ENCODE measurements at places on chromosomes 2 and 18.
A peak's percentile ranks its signal among the peaks of the same experiment; 100 is the strongest.

DNA sequence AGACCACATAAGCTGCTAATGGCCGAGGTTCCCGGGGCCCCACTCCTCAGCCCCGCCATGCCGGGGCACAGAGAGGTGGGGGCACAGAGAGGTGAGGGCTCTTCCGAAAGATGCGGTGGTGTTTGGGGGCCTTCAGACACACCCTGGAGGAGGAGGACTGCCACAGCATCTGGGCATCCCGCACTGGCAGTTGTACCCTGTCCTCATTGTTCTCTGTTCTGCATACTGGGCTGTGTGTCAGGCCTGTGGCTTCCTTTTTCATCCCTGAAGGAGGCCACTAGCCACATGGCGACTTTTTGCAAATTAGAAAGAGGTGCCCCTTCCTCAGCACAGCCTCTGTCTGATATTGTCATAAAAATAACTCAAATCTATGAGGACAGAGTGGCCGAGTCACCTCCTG is 150.1 kb downstream of the CTIF start:
- DNase-seq, result no peak

- no peak for DNase-seq
Observed at GRCh38 chr2:8219631-8220355, 462.1 kb upstream of the ID2 start.

- no peak for DNase-seq
Observed at GRCh38 chr2:1748176-1748740, 3.9 kb upstream of the PXDN start.

- DNase-seq, result no peak
Observed at GRCh38 chr2:128577141-128577930, 258.7 kb upstream of the HS6ST1 start.

GRCh38 chr2:210546424-210547208 is 9.8 kb upstream of the CPS1 start:
- DNase-seq, result peak; percentile 5

- no peak for DNase-seq
Observed at GRCh38 chr2:144579556-144579955, 59.6 kb upstream of the ZEB2 start.

DNA sequence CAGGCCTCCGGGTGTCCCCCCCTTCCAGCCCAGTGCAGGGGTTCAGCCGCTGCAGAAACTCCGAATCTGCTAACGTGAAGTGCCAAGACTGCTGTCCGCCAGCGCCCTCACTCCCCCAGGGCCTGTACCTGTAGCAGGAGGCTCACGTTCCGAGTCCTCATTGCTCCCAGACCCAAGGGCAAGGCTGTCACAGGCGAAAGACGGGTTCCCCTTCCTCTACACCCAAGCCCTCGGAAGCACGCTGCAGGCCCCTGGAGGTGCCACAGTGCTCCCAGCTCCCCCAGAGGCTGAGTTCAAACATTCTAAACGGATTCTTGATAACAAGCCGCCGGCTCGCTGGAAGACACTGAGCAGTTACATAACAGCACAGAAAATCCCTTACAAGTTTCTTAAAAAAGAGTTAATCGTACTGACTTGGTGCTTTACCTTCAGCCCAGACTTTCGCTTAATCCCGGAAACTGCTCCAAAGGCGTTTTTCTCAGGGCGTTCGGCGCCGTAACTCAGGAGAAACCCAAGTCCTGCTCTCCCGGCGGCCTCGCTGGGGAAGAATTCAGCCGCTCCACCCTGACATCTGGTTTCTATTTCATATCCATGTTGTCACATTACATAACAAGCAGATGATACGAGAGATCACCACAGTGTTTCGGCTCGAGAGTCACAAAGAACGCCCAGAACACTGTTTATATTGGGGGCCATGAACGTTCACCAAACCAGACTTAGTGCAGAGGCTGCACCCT is 92.0 kb downstream of the HDAC4 start:
- peak; percentile 4 for DNase-seq

- DNase-seq, result no peak
Observed at GRCh38 chr2:20089715-20090464, 38.5 kb upstream of the LAPTM4A start.

GRCh38 chr2:62806231-62806630 is 100.7 kb downstream of the EHBP1 start:
- no peak for DNase-seq

- no peak for DNase-seq
Observed at GRCh38 chr18:37684590-37684989, 119.0 kb upstream of the CELF4 start.

DNA sequence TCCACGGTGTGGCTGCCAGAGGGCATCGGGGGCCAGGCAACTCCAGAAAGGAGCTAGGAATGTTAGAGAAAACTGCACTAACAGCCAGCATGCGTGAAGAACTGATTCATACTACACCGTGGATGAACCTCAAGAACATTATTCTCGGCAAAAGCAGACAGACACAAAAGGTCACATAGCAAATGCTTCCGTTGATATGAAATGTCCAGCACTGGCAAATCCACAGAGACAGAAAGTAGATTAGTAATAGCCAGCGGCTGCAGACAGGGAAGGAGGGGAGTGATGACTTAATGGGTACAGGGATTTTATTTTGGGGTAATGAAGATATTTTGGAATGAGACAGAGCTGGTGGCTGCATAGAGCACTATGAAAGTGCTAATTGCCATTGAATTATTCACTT is 37.4 kb downstream of the SCTR start:
- no peak for DNase-seq

GRCh38 chr2:71486881-71487640 is 33.7 kb downstream of the DYSF start:
- DNase-seq, result no peak

- no peak for DNase-seq
Observed at GRCh38 chr2:159609811-159610549, 6.4 kb downstream of the BAZ2B start.

DNA sequence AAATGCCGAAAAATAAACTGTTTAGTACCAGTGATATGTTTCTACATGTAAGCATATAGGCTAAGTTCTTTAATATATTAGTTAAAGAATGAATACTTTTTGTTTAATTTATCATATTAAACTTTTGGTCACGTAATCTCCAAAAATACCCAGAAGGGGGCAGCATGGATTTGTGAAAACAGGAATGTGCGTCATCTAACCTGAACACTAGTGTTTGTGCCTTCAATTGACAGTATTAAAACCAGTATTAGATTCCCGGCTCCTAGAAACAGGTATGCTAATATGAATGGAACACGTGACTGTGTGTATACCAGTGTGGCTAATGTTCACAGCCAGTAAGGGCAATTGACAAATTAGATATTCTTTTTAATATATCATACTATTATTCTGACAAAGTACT is 51.8 kb downstream of the WDR7 start:
- peak; percentile 4 for DNase-seq

DNA sequence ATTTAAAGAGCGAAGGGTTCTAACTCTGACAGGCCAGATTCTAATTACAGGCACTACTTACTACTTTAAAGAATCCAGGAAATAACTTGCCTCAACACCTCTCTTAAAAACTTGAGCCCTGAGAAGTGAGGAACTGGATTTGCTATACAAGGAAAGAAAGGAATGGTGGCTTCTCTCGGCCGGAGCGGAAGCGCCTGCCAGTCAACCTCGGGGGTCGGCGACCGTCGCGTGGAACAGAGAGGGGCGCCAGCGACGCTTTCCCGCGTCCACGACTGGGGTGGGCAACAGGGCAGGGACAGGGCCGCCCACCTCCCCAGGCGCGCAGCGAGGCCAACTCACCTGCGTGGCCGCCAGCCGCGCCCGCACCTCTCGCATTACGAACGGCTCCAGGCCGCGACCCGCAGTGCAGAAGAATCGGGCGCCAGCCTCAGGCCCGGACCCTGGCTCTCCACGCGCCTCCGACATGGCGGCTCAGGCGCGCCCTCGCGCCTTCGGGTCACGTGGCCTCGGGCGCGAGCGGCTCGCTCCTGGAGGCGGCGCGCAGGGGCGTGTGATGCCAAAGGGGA is at the start of gene THUMPD2:
Gene THUMPD2, minus strand, starts transcription at position 484 of the 566 bp plus-strand sequence. Its CDS starts 19 bp downstream, at position 465.
- peak; percentile 89 for DNase-seq

- peak; percentile 41 for DNase-seq
Observed at GRCh38 chr2:219476652-219477151, 22.0 kb upstream of the GMPPA start.

- DNase-seq, result no peak
Observed at GRCh38 chr18:23712445-23712844, 23.2 kb downstream of the LAMA3 start.

GRCh38 chr2:239942090-239942489 is 83.1 kb downstream of the NDUFA10 start:
- no peak for DNase-seq

DNA sequence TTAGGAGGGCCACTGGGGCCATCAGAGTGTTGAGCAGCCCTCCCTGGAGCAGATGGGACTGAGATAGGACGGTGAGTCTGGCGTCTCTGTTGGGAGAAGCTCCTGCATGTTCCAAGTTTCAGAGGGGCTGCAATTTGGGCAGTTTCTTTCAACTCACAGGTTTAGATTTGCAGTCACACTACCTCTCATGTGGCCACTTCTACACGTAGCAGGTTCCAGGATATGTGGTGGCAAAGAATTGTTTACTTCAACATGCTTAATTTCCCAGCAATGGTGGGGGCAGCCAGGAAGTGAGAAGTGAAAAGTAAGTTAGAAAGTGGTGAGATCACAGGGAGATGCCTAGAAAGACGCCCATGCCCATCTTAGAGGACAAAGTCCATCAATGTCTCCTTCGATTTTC is 9.3 kb downstream of the NCK2 start:
- DNase-seq, result no peak

- peak; percentile 11 for DNase-seq
Observed at GRCh38 chr2:15354596-15355366, 206.4 kb downstream of the NBAS start.
